Stimulated activated CD4-positive, alpha-beta T cell treated with anti-CD3 and anti-CD28 coated beads, Interleukin-1b, Interleukin-23, amount 100 ng/mL, for 1 hour (primary cell): ENCODE measurements at places on chromosomes 7 and 10.

DNA sequence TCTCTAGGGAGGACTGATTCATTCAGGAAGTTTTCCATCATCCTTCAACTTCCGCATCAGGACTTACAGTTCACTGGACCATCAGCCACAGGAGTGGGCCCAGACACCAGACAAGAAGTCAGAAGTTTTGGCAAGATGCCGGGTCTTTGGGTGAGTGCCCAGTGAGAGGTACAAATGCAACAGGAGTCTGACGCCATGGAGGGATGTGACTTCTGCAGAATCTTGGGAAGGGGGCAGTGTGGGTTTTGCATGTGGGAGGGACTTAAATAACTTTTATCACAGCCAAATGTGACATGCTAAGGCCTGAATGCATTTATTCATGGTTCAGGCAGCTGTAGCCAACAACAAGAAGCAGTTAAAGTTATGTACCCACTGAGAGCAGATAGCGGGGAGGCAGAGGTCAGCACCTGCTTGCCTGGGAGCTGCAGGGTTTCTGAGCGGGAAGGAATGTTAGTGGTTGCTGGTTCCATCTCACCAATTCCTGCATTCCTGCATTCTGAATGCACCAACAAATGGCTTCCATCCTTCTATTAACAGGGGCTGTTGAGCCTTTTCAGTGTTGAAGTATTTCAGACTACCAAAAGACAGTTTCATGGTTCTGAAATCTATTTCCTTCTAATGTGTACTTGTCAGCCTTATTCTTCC is 375.2 kb downstream of the PAXIP1 start:
- no peak for DNase-seq

DNA sequence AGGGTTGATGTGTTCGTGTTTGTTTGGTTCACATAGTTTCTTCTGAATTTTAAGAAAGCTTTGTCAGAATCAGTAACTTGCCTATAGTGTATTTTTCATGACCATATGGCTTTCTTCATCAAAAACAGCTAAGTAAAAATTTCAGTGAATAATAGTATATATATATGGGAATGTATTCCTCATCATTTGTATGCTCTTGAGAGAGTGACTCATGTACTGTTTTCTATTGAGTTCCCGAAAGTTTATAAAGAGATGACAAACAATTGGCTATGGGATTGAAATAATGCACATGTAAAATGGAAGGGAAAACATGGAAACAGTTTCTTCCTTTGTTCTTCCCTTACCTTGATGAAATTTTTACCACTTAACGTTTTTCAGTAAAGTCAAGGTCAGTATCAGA is 56.4 kb downstream of the KAT6B start:
- DNase-seq: no peak

GRCh38 chr7:104123786-104124185 is 84.0 kb downstream of the ORC5 start:
- DNase-seq: no peak

DNA sequence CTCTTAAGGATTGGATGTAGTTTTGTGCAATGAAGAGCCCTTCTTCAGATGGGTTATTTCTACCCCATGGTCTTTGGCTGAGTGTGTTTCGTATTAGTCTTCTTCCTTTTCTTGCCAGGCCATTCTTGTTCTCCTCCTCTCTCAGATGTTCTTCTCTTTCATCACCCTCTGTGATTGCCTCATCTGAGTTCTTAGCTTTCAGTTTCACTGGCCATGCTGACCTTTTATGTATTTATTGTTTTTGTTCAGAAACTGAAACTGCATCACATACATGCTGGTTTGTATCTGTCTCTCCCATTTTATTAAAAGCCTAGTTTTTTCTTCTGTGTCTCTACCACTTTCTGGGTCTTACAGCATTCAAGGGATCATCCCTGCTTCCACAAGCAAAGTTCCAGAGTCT is 21.7 kb upstream of the PCGF5 start:
- no peak for DNase-seq

GRCh38 chr7:39493934-39494333 is 72.3 kb upstream of the YAE1 start:
- no peak for DNase-seq

DNA sequence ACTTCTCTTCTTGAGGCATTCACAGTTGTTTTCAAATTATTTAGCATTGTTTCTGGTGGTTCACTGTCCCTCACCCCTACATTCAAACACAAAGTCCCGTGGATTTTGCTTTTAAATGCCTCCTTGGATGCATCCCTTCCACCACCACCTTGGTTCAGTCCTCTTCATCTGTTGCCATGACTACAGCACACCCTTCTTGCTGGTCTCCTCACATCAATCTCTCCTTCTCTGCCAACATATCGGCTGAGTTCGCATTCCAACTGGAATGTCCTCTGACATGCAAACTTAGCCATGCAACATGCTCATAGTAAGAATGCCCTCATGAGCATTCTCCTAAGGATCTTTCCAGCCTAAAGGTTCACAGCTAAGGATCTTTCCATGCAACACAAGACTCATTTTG is 198.3 kb upstream of the AGK start:
- no peak for DNase-seq

- no peak for DNase-seq
Measured at GRCh38 chr10:80583685-80584084, 46.0 kb downstream of the SH2D4B start.
